ENCODE measurements at places on chromosomes 12 and 14.

DNA sequence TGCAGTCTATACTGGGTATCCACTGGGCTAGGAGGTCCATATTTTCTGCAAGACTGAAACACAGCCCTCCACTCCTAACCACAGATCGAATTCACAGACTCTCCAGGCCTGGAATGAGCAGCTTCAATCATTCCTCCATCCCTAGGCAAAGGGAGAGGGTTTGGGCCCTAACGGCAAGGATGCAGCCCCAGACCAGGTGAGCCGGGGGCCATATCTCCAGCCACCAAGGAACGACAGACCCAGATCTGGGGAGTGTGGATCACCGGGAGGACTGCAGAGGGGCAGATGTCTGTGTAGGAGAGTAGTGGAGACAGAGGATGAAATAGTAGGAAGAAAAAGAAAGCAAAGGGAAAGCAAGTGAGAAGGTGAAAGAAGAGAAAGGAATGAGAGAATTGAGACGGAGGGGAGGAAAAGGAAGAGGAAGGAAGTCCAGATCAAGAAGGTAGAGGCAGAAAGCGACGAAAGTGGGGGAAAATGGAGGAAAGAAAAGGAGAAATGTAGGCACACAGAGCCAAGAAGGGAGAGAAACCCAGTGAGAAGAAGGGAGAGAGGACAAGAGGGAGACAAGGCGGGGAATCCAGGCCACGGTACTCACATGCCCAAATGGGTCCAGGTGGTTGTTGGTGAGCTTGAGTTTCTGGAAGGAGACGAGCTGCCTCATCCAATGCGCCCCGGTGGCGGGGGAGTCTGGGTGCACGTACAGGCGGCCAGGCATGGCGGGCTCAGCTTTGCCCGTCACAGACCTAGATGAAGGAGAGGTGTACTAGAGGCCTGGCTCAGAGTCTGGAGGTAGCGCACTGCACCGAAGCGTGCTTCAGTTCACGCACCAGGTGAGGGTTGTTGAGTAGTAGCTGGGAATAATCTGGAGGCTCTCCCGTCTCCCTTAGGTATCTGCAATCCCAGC lies 7.7 kb downstream of the TBX5 start:
- no peak for DNase-seq

DNA sequence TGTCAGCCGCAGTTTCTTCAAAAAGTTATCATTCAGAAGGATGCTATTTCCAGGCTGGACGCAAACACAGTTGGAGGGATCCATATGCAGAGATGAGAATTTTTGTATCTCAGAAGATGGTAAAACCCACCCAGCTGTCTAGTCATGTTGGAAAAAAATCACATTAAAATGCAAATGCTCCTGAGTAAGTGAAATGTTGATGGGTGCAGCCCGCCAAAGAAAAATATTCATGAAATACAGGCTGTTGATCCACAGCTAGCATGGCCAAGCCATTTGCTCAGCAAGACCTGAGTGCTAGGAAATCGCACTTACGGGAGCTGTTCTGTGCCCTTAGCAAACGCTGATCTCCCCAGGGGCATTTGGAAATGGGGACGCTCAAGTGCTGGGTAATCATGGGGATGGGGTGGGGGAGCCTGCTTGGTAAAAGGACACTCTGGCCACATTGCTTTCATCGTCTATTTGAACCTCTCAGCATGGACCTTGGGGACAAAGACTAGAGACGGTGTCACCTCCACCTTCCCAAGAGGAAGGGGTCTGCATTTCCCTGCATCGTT lies 25.7 kb downstream of the TUNAR start:
- DNase-seq: no peak

DNA sequence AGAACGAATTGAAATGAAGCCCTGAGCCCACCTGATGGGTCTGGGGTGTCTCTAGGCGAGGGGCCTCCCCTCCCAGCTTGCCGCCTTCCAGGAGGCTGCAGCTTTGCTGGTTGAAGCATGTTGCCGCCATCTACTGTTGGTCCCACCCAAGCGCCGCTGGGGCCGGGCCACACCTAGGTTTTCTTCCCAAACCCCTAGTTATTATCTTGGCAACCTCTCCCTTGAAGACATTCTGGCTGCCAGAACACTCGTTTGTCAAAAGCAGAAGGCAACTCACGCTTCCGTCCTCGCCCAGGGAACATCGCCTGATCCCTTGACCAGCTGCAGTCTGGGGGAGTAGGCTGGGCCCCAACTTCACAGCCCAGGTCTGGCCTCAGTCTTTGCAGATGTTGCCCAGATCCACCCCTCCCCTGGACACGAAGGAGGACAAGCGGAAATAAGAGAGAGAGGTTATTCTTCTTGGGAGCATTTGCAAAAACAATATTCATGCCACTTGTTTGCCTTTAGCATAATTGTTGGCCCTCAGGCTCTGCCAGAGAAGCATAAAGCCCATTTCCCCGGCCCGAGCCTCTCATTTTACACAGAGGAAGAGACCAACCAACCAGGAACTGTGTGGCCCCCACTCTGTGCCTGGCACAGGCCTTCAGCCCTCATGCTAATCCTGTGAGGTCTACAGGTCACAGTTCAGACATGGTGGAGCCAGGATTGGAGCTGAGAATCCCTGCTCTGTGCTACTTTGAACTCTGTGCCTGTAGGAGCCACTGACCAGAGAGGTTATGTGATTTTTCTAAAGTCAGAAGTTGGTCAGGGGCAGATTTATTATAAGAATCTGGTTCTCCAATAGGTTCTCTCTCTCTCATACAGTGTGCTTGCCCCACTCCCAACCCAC lies 6.8 kb downstream of the EMP1 start:
- DNase-seq: no peak

DNA sequence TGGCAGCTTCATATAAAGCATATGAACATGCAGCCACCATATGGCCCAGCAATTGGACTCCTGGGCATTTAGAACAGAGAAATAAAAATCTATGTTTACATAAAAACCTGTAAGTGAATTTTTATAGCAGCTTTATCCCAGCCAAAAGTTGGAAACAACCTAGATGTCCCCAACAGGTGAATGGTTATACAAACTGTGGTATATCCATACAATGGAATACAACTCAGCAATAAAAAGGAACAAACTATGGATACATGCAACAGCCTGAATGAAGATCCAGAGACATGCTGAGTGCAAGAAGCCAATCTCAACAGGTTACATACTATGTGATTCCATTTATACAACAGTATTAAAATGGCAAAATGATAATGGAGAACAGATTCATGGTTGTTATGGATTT lies 3.7 kb downstream of the TMTC1 start:
- no peak for DNase-seq

GRCh38 chr12:29741342-29742241 lies 42.1 kb downstream of the TMTC1 start:
- DNase-seq: no peak

DNA sequence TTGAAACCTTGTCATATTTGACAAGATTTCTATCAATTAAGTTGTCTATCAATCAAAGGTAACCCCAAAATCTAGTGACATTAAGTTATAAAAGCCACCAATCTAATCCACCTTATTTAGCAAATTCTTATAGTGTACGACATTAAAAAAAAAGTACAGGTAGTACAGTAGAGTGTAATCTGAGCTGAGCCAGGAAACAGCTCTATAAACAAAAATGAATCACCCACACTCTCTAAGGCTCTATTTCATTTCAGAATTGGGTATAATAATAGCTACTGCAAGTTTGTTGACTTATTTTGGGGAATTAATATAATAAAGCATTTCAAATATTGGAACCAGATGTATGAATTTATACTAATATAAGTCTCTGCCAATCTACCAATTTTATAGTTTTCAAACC lies 342.4 kb upstream of the FLRT2 start:
- no peak for DNase-seq

GRCh38 chr12:96225994-96226399 lies 31.8 kb downstream of the ELK3 start:
- DNase-seq: no peak

DNA sequence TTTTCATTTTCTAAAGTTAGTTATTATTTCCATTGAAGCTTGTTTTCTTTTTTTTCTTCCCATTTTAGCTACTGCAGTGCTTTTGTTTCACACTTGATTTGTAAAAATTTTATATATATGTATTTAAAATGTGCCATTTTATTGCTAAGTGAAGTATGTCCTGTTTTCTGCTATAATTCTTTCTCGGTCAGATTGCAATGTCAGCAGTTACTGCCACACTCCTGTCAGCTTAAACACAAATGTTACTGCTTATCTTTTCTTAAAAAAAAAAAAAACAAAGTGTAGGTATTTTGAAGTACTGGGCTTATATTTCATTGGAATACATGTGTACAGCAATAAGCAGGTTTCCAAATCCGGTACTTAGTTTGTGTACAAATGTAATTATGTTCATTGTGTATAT lies 63.4 kb upstream of the AEBP2 start:
- no peak for DNase-seq

DNA sequence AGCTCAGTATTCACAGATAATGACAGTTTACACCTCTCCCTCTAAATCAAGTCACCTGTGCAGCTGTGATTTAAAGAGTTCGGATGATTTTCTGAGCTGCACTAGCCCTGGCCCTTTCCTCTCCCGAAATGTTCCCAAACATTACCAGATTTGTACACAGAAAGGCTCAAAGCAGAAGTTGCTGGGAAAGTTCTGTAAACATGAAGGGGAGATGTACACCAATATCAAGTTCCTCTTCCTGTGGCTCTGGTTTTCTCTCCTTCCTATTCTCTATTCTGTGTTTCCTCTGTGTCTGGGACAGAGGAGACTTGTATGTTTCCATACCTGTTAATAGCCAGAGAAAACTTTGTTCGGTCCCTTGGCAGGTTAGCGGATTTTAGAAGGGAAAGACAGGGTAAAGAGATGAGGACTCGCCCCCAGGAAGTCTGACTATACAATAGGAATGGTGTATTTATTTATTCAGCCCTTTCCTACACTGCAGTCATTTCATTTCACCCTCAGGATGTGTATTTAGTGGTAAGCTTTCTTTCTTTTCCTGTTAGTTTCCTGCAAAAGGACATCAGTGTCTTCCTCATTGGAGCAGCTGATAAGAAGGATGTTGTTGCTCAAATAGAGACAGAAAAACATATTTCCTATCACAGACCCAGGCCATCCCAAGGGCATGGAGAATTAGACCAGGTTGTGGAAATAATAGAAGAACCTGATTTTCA lies 7.6 kb upstream of the NUMB start:
- no peak for DNase-seq

GRCh38 chr12:127343940-127344339 lies 923.0 kb upstream of the TMEM132C start:
- no peak for DNase-seq

GRCh38 chr12:115897729-115898128 lies 379.8 kb downstream of the MED13L start:
- DNase-seq: no peak

GRCh38 chr12:64672925-64673409 lies 62.7 kb downstream of the RASSF3 start:
- DNase-seq: no peak

- no peak for DNase-seq
Observed at GRCh38 chr12:93025145-93026103, 96.3 kb upstream of the EEA1 start.

GRCh38 chr14:105343194-105343593 lies 28.6 kb downstream of the PACS2 start:
- DNase-seq: no peak

GRCh38 chr12:89717759-89718523 lies 9.3 kb upstream of the ATP2B1 start:
- DNase-seq: no peak

GRCh38 chr12:879641-880040 lies 69.9 kb downstream of the RAD52 start:
- DNase-seq: no peak

- DNase-seq: no peak
Observed at GRCh38 chr14:93707475-93707874, 80.8 kb downstream of the PRIMA1 start.

- no peak for DNase-seq
Observed at GRCh38 chr14:57526942-57527341, 33.3 kb upstream of the CCDC198 start.

DNA sequence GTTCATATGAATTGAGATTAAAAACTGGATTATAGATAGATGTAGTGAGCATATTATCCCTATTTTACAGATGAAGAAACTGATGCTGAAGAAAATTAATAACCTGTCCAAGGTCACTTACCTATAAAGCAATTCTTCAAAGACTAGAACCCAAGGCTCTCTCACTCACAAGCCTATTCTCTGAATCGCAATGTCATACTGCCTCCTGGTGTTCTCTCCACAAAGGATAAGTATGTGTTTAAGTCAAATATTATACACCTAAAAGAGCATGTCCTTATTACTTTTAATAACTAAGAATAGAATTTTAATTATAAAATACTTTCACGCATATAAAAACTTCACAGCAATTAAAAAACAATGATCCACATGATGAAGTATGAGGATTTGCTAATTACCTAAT lies 721.3 kb upstream of the USP15 start:
- no peak for DNase-seq

- no peak for DNase-seq
Observed at GRCh38 chr14:71411738-71412137, 504.5 kb downstream of the PCNX1 start.

DNA sequence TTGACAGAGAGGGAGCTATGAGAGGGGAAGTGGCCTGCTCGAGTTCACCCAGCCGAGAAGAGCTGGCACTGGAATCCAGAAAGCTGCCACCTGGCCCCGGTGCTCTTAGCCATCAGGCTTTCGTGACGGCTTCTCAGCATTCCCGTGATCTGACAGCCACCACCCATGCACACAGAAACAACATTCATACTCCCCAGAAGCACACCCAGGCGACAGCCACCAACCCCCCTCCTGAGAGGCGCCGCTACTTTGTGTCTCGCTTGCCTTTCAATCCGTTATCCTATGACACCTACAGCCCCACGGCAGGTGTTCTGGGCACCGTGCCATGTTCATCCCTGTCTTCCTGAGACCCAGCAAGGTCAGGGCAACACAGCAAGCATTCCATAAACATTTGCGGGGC lies 31.4 kb downstream of the PSMC1 start:
- no peak for DNase-seq

DNA sequence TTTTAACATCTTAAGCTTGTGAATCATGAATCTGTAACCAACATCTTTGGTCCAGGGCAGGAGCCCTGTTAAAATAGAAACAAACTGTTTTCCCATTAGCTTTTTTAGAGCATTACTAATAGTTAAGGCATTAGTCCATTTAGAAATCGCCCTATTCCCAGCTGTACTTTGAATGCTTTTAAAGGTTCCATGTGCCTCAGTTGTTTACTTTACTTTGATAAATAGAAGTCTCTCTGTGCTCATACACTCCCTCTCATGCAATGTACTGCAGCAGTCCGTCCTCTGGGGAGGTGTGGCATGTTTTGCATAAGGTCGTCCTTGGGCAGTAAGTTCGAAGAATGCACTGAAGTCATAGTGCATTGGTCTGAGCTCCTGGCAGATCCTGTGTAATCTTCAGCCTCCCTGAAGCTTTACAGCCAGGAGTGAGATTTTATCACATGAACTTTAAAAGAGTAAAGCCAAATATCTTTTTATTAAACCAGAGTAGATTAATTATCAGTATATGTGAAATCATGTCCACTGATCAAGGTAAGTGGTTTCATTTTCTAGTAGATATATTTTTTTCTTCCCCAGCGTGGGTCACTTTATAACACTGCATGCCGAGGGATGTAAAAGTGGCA lies 134.7 kb downstream of the FGD4 start:
- no peak for DNase-seq

GRCh38 chr12:89245090-89245489 lies 107.2 kb downstream of the DUSP6 start:
- DNase-seq: no peak

Data from activated naive CD8-positive, alpha-beta T cell treated with anti-CD3 and anti-CD28 coated beads, Interleukin-2, amount 50 U/mL, for 16 hours (primary cell).